ENCODE measurements at places on chromosomes 7 and 10.

DNA sequence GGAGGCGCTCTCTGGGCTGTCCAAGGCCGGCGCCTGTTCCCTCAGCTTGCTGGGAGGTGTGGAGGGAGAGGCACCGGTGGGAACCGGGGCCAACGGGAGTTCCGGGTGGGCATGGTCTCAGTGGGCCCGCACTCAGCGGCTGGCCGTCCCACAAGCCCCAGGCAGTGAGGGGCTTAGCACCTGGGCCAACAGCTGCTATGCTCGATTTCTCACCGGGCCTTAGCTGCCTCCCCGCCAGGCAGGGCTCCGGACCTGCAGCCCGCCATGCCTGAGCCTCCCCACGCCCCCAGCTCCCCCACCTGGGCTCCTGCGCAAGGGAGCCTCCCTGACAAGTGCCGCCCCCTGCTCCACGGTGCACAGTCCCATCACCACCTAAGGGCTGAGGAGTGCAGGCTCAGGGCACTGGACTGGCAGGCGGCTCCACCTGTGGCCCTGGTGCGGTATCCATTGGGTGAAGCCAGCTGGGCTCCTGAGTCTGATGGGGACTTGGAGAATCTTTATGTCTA lies 276.5 kb downstream of the SH2D4B start:
- no peak for DNase-seq

- DNase-seq, result no peak
Measured at GRCh38 chr7:144641389-144642044, 194.3 kb downstream of the TPK1 start.

GRCh38 chr7:101912716-101913110 lies 95.3 kb downstream of the CUX1 start:
- DNase-seq, result no peak

GRCh38 chr10:32234471-32234870 lies 112.5 kb downstream of the EPC1 start:
- no peak for DNase-seq

DNA sequence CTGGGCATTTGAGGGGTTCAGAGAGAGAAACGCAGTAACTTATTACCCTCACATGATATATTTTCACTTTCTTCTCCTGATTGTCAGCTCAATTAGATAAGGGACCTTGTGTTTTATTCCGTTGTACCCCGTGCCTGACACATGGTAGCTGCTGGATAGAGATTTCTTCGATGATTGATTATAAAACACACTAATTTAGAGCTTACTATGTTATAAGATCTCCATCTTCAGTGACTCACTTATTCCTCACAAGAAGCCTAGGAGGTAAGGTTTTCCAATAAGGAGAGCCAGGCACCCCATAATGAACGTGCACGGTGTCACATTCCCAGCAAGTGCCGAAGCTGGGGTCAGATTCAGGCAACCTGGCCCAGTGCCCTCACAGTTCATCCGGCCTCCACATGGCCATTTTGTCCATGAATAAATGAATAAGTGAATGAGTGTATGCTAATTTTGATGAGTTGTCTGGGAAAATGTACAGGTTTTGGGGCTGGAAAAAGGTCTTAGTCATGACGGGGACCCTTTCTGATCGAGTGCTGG lies 138.1 kb upstream of the CDCA7L start:
- DNase-seq, result no peak

DNA sequence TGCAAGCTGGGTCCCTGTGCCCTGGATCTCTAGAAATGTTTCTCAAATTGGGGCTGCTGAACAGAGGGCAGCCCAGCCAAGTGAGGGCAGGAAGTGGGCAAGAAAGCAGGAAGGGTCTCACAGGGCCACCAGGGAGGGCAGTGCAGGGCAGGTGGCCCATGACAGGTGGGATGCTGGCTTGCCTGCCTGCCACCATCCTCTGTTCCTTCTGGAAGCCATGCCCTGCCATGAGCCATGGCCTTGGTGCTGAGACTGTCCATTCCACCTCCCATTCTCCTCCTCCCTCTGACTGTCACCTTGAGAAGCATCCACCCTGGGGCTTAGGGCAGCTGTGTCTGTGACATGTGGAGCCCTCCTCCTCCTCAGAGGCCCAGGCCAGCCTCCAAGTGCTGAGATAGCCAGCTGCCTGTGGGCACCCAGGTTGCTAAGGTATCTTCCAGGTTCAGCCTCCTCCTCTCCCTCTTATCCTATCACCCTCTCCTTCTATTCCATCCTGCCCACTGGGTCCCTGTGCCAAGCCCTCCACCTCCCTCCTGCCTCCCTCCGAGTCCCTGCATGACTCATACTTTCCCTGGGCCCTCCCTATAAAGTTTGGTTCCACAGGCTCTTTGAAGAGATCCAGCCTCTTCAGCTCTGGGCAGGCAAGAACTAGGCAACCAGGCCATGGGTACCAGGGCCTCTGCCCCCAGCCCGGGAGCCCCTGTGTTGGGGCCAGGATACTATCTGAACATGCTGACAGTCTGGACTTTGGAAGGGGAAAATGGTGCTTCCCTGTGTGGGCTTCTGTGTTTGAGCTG lies 1.3 kb downstream of the VSIR start:
- DNase-seq, result no peak

- DNase-seq, result no peak
Measured at GRCh38 chr10:101557541-101557940, 30.5 kb downstream of the POLL start.

GRCh38 chr7:155789001-155789725 lies 23.1 kb downstream of the SHH start:
- no peak for DNase-seq

DNA sequence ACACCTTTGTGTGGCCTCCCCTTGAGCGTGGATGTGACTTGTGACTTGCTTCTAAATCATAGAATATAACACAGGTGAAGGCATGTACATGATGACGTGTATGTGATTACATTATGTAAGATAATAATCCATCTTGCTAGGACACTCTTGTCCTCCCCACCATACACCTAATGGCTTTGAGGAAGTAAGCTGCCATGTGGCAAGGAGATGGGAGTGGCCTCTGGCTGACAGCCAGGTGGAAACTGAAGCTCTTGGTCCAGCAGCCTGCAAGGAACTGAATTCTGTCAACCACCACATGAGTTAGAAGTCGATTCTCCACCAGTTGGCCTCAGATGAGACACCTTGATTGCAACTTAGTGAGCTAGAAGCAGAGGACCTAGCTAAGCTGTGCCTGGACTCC lies 67.4 kb upstream of the ELN start:
- no peak for DNase-seq

- DNase-seq, result no peak
Measured at GRCh38 chr7:66426996-66427395, 201.7 kb upstream of the KCTD7 start.

- no peak for DNase-seq
Measured at GRCh38 chr10:71397296-71398212, 834 bp downstream of the CDH23 start.

GRCh38 chr7:106236065-106236464 lies 48.7 kb downstream of the NAMPT start:
- DNase-seq, result no peak

DNA sequence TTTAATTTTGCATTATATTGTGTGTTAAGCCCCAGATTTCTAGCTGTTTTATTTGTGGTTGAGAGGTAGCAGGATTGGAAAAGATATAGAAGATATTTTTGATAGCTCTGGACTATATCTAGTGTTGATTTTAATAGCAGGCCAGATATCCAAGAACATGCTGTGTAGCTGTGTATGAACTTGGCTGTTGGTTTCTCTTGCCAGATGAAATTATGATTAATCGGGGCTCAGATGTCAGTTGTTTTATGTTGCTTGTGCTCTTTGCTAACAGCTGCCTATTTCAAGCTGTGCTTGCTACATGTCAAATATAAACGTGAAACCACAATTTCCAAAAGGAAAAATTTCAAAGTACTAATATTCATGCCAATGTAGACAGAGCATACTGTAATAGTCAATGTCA lies 141.1 kb downstream of the GRM3 start:
- no peak for DNase-seq

DNA sequence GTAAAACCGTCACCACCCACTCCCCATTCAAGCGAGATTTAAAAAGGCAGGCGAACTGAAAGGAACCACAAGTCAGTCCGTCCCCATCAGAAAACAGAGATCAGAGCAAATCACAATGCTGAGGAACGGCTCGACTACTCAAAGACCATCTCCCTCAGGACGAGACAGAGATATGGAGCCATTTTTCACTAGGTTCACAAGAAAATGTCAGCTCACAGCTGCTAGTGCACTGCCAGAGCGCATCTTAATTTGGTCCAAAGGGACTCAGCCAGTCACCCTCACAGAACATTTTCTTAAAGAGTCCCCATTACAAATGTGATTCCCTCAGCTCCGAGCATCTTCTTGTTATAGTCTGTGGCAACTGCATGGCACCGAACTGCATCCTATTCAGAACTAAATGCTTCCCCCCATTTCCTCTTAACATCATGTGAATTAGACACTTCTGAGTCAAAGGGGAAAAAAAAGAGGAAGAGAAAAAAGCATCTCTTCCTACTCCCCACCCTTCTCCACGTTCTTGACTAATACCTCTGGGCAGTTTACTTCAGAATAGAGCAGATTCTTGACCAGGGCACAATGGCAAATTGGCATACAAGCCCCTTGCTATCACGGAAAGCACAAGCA lies 683.9 kb downstream of the MAGI2 start:
- no peak for DNase-seq

- DNase-seq, result no peak
Measured at GRCh38 chr10:125084614-125085257, 75.6 kb downstream of the CTBP2 start.

- DNase-seq, result no peak
Measured at GRCh38 chr10:16992611-16993119, 136.9 kb downstream of the CUBN start.

- DNase-seq, result no peak
Measured at GRCh38 chr10:119567978-119568377, 25.5 kb upstream of the RGS10 start.

GRCh38 chr10:71797533-71798307 lies 24.4 kb upstream of the VSIR start:
- no peak for DNase-seq

Measured in T-helper 1 cell (primary cell).